ENCODE measurements at places on chromosomes 4 and X.

GRCh38 chrX:27600686-27601085, 10.5 kb downstream of the DCAF8L2 start:
- no peak for DNase-seq

- DNase-seq, result no peak
Measured at GRCh38 chr4:68954126-68954525, 2.5 kb upstream of the UGT2A3 start.

DNA sequence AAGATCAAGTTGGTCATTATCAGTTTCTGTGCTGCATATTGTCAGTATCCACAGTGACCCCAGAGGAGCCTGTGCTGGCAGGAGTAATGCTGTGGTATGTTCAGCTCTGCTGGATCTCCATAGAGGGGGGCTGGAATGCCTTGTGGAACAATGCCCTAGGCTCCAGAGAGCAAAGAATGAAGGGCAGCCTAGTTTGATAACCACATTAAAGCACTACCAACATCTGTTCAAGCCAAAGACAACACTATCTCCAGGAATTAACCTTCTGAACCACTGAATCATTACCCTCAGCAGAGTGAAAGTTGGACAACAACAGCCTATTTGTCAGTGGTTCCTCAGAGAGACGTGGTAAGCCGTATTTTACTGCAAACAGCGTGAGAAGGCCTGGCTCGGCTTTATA, 192.3 kb upstream of the CXorf66 start:
- no peak for DNase-seq

DNA sequence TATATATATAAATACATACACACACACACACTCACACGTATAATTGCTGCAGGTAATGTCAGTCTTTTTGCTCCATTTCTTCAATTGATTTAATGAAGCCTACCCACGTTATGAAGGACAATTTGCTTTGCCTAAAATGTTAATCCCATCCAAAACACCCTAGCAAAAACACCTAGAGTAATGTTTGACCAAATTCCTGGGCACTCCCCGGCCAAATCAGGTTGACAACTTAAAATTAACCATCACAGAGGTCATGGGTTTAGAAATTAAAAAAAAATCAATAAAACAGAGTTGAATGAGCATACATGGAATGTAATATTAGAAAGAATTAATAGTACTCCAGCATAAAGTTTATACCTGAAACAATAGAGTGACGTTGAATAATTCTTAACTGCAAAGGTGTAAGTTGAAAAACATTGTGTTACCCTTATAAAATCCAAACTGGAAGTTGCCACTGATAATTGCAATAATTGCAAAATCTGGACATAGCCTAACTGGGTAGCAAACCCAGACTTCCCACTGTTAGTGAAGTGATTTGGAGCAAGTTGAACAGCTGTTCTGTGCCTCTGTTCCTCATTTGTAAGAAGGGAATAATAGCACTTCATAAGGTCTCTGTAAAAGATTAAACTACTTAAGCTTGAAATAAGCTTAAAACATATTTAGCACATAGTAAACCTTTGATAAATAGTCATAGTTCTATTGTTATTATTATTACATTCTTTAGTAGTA, 2120.5 kb downstream of the PCDH7 start:
- DNase-seq, result no peak

DNA sequence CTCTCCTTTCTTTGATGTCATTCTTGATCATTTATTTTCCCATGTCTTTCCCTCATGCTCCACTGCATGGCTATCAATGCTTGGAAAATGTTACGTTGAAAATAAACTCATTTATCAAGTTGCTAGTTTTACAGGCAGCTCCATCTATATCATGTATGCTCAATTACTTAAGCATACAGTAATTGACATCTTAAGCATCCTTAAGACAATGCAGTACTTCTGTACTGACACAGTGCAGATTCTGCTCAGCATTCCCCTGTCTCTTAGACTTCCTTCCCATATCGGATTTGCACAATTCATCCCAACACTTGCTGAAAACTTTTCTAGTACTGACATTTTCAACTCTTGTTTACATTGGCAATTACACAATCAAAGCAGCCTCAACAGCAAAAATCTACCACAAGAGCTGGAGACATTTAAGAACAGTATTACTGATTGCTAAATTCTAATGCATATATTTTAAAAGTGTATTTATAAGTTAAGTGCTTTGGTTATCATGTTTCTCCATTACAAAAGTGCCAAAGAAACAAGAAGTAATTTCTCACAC, 165.6 kb downstream of the ATP10D start:
- DNase-seq, result no peak

GRCh38 chrX:138886769-138887168, 175.3 kb upstream of the FGF13 start:
- no peak for DNase-seq

GRCh38 chrX:108763559-108763958, 27.2 kb upstream of the IRS4 start:
- no peak for DNase-seq
